GM06990 (cell line): ENCODE measurements at places on chromosomes 6 and 20.

GRCh38 chr6:76856065-76856464, 607.2 kb downstream of the HTR1B start:
- no peak for DNase-seq

GRCh38 chr20:62918831-62919230, 7.5 kb downstream of the DIDO1 start:
- DNase-seq: no peak

DNA sequence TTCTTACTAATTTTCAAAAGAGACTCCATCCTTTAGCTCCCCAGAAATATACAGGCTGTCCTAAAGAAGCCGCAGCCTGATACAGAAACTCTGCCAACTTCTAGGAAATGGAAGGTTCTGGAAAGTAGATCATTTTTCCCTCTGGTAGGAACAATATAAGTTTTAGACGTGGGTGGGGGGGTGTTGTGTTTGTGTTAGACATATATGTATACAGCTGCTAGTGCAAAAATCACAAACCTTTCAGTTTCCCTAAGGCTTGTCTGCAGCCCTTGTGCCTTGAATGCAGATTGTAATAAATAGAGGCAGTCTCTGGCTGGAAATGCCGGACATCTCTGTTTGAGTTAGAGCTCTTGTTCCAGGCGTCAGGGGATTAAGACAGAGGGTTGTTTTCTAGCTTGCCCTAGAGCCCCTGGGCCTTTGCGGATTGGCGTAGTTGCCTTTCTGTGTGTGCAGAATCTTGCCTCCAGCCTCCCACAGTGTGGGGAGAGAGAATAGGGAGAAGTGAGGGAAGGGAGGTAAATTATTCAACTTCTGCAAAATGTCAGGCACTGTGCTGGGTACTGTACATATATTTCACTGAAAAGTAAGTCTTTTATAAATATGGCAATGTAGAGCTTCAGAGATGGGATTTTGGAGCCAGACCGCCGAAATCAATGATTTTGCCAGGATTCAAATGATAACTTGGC, 269.7 kb downstream of the PRL start:
- no peak for DNase-seq

DNA sequence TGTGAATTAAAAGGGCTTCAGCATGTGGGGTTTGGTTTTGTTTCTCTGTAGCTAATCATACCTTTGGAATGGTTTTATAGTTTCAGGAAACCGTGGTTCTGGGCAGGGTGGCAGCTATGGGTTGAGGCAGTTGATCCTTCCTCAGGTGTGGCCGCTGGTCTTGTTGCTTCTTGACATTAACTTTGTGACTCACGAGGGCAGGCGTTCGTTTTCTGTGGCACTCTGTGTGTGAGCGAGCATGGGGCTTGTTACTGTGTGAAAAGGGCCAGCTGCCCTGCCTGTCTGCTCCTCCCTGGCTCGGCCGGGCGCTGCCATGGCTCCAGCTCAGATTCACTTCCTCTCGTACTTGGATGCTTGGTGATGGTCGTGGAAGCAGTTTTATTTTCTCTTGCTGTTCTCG, 16.2 kb downstream of the DNAJC5 start:
- no peak for DNase-seq

GRCh38 chr6:43788301-43788700, 18.3 kb downstream of the VEGFA start:
- DNase-seq: no peak

DNA sequence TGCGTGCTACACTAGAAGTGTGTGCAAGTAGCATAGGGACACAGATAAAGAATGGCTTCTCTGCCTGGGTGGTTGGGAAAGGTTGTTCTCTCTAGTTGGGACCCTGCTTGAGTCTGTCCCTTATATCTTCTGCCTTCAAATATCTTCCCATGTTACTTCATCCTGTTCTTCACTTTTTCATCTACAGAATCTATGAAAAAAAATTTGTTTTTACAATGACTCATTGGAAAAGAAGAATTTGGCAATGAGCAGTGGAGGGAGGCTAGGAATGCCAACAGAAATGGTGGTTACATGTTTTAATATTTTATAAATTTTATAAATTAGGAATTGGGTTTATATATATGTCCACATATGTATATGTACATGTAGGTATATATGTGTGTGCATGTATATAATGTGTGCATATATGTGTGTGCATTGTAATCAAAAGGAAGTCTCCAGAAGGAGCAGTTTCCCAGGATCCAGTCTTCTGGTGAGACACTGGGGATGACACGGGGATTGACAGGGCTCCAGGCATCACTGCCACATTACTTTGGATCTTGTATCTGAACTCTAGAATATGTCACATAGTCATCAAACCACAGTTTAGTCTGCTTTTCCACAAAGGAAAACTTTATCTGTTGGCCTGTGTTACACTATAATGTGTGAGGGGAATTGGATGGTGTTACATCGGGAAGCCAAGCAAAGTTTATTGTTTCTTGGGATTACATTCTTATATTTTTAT, 75.3 kb upstream of the RIPOR2 start:
- no peak for DNase-seq

GRCh38 chr6:109874621-109875020, 103.5 kb upstream of the GPR6 start:
- DNase-seq: no peak

DNA sequence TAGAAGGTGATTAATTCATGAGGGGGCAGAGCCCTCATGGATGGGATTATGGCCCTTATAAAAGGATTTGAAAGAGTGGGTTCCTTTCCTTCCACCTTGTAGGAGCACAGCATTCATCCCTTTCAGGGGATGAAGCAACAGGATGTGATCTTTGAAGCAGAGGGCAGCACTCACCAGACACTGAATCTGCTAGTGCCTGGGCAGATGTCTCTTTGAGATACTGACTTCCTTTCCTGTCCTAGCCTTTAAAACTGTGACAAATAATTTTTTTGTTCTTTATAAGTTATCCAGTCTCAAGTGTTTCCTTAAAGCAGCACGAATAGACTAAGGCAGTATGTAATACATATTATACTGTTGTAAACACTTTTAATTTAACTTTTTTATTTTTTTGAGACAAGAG, 538.6 kb upstream of the RNF217 start:
- DNase-seq: no peak

- no peak for DNase-seq
These were observed 9.4 kb upstream of the KHDC1L start for GRCh38 chr6:73234733-73235132.

DNA sequence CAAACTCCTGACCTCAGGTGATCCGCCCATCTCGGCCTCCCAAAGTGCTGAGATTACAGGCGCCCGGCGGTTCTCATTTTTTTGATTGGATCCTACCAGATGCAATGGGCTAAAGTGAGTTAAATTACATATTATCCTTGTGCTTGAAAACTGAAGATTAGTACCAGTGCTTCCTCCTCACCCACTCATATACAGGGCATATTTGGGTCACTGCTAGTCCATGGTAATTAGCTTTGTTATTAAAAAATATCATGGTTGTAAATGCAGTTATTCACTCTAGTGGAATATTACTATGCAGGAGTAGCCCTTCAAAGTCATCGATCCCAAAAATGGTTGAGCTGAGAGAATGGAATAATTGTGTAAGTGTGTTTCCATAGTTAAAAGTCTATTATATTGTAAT, 26.5 kb downstream of the ZNF292 start:
- no peak for DNase-seq

GRCh38 chr6:18261877-18262276, 2.5 kb downstream of the DEK start:
- DNase-seq: no peak

GRCh38 chr6:116406678-116407345, 36.1 kb downstream of the DSE start:
- no peak for DNase-seq

DNA sequence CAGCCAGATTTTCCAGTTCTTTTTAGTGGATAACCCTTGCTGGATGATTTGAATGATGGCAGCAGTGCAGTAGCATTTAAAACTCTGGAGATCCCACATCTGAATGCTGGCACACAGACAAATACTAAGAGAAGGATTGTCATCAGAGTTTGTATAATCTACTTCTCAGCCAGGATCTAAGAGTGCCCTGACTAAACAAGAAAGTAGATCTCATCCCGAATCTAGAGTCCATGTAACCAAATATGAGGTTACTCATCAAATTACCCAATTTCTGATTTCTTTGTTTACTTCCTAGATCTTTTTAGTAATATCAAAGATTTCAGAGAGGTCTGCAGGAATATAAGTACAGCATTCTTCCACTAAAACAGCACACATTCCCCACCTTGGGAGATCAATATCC, 7.8 kb downstream of the TMC2 start:
- DNase-seq: no peak

DNA sequence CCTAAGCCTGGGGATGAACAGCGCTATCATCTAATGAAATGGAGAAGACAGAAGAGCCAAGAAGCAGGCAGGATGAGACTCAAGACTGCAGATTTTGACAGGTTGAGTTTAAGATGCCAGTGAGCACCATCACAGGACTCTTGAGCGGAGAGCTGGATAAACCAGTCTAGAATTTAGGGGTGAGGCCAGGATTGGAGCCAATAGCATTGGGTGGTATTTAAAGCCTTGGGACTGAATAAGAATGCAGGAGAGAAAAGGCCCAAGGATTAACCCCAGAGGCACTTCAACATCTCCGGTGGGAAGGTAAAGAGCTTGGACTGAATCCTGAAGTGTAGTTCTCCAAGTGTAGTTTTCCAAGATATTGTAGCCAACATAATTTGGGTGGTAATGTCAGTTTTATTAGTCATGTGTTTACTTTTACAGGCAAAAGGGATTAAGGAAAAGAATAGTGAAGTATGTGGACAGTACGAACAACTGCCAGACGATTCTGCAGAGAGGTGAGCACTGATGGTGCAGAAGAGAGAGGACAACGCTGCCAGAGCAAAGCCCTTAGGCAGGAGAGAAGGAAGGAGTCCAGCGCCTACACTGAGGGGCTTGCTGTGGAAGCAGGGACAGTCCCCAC, 85.2 kb downstream of the DTNBP1 start:
- no peak for DNase-seq

- DNase-seq: no peak
These were observed 414.4 kb upstream of the MMS22L start for GRCh38 chr6:97697456-97697855.

GRCh38 chr6:38676974-38677544, 25.9 kb downstream of the GLO1 start:
- DNase-seq: no peak

DNA sequence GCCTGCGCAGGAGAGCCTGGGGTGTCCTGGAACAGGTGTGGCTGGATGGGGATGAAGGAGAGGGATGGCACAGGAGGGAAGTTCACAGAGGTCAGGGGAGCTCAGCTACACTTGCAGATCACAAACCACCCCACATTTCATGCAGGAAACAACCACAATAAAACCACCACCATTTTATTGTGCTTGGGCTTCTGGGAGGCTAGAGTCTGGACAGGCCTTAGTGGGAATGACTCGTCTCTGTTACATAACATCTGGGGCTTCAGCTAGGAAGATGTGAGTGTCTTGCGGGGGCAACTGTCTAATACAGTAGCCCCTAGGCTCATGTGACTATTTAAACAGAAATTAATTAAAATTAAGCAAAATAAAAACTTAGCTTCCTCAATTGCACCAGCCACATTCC, 33.4 kb downstream of the SNX5 start:
- no peak for DNase-seq

- no peak for DNase-seq
These were observed 973 bp downstream of the TRIM38 start for GRCh38 chr6:25963426-25964123.

GRCh38 chr20:37650661-37651060, 43.2 kb upstream of the CTNNBL1 start:
- DNase-seq: no peak

- no peak for DNase-seq
These were observed 8.4 kb upstream of the CST9 start for GRCh38 chr20:23614163-23614562.

DNA sequence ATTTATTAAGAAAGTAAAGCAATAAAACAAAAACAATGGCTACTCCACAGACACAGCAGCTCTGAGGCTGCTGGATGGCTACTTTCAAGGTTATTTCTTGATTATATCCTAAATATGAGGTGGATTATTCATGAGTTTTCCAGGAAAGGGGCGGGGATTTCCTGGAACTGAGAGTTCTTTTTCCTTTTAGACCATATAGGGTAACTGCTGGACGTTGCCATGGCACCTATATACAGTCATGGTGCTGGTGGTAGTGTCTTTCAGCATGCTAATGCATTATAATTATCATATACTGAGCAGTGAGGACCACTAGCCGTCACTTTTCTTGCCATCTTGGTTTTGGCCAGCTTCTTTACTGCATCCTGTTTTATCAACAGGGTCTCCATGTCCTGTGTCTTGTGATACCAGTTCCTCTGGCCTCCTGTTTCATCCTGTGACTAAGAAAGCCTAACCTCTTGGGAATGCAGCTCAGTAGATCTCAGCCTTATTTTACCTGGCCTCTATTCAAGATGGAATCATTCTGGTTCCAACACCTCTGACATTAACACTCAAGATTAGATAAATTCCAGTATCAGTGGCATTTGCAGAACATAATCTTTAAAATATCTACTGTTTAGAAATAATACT, 32.3 kb upstream of the TRDN start:
- no peak for DNase-seq

DNA sequence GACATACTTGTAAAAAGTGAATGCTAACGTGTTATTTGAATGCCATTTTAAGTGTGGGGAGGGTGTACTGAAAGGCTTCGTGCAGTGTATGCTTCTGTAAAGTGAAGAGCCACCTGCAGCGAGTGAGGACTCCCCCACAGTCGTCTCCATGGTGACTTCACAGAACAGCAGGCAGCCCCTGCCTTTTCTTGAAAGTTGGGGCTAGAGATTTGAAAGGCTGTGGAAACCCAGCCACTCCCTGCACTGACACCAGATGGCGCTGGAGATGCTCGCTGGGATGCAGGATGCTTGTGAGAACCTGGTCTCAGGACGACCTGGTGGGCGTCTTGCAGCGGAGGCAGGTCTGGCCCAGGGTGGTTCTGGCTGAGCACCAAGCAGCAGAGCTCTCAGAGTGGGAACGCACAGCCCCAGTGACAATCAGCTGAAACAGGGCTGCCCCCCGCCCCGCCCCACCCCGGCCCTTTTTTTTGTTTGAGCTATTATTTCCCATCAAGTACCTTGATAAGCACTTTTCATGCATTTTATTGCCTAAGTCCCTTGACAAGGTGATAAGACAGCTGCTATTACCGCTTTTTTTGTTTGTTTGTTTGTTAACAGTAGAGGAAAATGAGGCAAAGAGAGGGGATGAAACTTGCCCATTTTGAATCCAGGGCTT, 150.3 kb downstream of the SYCP2 start:
- peak; percentile 21 for DNase-seq

GRCh38 chr6:11318835-11319813, 86.7 kb upstream of the NEDD9 start:
- DNase-seq: no peak
